ENCODE measurements at places on chromosomes 6 and 20.

- no peak for DNase-seq
Measured at GRCh38 chr20:48771542-48771941, 56.3 kb downstream of the PREX1 start.

GRCh38 chr6:4687989-4688947 lies 87.9 kb upstream of the CDYL start:
- no peak for DNase-seq

DNA sequence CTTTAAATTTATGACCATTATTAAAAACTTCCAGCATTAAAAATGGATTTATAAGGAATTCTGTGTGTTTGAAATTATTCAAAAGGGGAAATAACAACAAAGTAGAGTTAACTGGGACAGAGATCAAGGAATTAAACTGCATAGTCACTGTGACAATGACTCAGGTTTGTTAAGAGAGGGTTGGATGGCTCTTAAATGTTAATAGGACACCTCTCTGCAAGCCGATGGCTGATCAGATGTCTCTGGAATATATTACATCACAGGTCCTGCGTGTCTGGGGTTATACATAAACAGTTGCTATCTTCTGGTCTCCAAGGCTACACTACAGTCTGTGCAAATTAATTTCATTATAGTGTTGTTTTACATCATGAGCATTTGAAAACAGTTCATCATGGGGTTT lies 574.3 kb downstream of the COL12A1 start:
- DNase-seq = no peak

DNA sequence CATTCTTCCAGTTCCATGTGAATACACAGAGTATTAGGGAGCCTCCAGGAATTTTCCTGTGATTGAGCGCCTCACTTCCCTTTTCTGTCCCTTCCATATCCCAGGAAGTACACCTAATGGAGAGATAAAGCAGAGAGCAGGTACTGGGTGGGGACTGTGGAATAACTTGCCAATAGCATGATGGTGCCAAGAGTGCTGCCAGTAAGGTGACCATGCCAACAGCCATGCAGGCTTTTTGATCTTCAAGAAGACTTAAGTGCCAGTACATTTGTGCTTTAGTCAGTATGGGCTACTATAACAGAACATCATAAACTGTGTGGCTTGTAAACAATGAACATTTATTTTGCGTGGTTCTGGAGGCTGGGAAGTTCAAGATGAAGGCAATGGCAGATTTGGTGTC lies 160.2 kb upstream of the RIMS1 start:
- DNase-seq = no peak

DNA sequence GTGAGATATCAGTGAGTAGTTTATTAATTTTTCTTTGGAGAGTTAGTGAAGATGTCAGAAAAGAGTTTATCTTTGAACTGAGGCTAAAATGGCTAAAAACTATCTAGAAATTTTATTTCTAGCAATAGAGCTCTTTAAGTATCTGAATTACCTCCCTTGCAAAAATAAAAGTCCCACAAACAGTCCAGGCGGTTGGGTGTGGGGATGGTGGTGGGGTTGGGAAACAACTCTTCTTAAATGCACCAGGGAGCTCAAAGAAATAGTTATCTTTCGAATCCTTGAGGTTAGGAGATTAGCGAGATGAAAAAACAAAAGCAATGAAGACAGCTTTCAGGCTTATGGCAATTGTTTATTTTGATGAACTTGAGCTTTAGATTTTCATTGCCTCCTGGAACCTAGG lies 1299.1 kb upstream of the ADGRB3 start:
- DNase-seq = no peak

DNA sequence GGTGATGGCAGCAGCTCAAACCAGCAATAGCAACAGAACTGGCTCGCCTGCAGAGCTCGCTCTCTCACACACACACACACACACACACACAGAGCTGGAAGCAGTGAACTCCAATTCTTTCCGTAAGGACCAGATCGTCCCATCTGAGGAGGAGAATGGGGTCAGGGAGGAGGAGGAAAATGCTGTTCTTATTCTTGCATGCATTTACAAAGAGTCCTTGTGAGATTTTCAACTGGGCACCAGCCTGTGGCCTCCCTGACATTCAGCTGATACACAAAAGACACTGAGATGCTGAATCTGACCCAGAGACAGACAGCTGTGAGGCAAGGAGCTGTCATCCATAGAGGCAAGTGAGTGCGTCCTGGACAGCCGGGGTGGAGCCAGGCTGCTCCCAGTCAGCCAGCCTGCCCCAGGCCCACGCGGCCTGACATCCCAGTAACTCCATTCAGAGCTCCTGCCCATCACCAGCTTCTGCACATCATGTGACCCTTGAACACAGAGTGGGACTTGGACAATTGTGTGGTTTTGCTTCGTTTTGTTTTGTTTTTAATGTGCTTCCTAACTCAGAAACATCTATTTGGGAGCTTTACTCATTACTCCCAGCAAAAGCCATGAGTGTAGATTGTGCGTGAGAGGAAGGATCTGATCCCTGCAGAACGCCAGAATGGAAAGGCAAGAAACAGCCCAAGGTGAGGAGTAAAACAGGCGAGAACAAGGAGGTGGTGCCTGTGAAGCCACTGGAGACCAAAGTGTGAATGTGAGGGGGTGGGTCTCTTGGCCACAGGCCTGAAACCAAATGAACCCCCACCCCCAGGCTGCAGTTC lies 2.1 kb downstream of the SERPINB9 start:
- no peak for DNase-seq

- DNase-seq = no peak
Measured at GRCh38 chr6:12421596-12421995, 131.4 kb downstream of the EDN1 start.

- no peak for DNase-seq
Measured at GRCh38 chr6:3518356-3519190, 61.7 kb upstream of the SLC22A23 start.

DNA sequence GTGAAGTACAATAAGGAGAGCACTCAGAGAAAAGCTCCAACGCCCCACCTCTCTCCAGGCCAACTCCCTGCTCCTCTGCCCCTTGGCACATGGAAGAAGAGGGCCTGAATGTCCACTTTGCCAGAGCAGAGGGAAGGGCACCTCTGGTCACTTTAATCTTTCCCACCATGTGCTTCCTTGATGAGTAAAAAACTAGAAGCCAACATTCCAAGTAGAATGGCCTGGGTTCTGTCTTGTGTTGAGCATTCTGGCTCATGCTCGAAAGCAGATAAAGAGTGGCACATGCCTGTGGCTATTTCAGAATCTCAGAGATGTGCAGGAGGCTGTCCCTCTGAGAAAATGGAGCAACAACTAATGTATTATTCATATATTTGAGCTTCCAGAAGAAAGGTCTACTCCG lies 177.4 kb upstream of the PLN start:
- DNase-seq = no peak

DNA sequence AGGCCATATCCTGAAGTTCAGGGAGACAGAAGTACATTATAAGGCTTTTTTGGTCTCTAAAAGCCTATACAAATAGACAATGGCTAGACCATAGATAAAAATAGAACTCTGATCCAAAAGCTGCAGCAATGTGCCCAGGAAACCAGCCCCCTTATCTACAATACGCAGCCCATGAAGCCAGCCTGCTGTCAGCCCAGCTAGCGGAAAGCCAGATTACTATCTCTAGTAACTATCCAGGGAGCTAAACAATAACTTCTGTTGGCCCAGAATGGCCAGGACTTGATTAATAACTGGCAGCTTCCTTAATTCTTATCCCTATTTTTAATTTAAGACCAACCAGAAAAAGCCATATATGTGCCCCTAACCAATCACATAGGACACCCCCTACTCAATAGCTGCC lies 160.4 kb upstream of the SMLR1 start:
- no peak for DNase-seq

- DNase-seq = no peak
Measured at GRCh38 chr20:36106606-36107005, 47.9 kb upstream of the EPB41L1 start.

DNA sequence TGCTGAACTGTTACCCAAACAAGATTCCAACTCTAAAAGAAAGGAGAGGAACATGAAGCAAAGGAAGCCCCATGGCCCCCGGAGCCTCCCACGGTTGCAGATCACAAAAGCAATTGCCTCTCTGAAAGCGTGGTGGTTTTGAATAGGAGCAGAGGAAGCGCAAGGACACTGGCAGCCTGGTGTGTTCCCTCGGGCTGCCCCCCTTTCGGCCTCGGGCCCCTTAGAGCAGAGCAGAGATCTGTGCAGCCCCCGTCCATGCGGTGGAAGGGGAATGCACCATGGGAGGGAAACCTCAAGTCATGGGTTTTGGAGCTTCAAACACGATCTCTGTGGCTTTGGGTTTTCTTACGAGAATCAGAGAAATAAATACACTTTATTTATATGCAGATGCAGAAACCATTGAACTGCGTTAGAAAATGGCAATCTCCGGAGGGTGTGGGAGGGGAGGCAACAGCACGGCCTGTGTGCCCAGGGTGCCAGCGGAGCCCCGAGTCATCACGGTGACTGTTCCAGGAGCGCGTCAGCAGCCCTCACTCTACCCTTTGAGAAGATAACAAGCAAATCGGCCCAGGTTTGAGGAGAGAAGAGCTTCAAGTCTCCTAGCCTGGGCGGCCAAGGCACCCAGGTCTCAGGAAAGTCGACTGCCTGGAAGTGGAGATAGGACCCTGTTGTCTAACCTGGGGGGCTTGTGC lies 20.5 kb downstream of the FOXF2 start:
- no peak for DNase-seq

GRCh38 chr20:10671221-10671918 lies 2.4 kb downstream of the JAG1 start:
- DNase-seq = peak; percentile 15

DNA sequence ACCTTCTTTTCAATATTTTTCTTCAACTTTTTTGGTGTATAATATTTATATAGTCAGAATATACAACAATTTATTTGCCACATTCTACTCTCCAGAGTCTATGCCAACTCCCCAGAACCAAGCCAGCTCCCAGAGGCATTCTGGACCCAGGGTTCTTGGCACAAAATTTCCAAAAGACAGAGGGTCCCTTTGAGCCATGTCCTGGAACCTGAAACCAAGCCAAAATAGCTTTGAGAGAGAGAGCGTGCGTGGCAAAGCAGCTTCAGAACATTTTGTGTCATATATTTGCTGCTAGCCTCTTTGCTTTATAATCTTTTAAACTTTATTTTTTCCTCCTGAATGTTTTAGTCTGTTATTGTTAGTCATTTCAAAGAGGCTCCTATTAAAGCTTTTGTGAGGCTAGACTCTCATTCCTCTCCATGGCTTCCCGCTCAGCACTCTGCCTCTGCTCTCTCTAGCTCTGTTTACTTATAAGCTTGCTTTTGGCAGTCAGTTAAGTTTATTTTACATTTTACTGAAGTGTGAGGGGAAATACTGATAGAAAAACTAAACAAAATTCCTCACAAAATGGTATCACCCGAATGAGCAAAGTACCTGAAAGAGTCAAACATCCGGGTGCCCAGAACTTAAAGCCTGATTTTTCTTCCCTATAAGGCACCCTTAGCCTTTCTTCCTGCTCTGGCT lies 605.1 kb upstream of the ID4 start:
- DNase-seq = no peak

- DNase-seq = no peak
Measured at GRCh38 chr20:2280082-2280481, 15.7 kb upstream of the TGM3 start.

- no peak for DNase-seq
Measured at GRCh38 chr6:104813552-104813951, 46.2 kb downstream of the HACE1 start.

DNA sequence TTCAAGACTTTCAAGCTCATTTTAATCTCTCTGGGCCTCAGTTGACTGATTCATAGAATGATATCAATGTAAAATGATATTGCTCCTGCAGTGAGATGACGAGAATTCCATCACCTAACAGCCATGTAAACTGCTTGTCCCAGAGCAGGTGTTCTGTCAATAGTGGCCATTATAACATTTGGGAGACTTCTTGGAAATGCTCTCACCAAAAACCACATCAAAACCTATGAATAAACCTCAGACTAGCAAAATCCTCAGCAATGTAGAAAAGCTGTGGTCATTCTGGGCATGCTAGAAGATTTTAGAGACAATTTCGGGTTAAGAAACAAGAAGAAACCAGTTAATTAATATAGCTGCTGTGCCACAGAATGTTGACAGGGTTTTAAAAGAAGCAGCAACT lies 225.4 kb downstream of the FRK start:
- DNase-seq = no peak

GRCh38 chr6:75609639-75610590 lies 8.2 kb downstream of the SENP6 start:
- no peak for DNase-seq

GRCh38 chr6:148611213-148611612 lies 135.6 kb upstream of the UST start:
- no peak for DNase-seq

GRCh38 chr6:108684771-108685329 lies 124.1 kb downstream of the FOXO3 start:
- DNase-seq = no peak

- no peak for DNase-seq
Measured at GRCh38 chr20:33832103-33832804, 21.1 kb downstream of the CHMP4B start.

DNA sequence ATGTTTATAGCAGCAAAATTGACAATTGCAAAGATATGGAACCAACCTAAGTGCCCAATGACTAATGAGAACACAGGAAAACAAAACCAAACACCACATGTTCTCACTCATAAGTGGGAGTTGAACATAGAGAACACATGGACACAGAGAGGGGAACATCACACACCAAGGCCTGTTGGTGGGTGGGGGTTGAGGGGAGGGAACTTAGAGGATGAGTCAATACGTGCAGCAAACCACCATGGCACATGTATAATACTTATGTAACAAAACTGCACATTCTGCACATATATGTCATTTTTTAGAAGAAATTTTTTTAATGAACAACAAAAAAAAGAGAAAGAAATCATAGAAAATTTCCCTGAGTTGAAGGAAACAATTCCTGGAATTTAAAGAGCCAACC lies 3.9 kb downstream of the EPM2A start:
- no peak for DNase-seq

DNA sequence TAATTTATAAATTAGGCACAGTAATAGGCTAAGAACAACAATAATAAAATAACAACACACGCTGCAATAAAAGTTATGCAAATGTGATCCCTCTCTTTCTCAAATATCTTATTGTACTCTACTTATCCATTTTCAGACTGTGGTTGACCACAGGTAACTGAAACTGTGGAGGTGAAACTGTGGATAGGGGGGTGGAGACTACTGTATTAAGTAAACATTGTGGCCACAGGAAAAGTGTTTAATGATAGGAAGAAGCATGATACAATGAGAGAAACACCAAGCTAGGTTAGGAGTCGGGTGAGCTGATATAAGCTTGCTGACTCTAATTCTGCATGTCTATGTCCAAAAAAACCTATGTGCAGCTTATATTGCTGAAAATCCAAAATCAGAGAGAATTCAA lies 23.0 kb downstream of the NHLRC1 start:
- no peak for DNase-seq

DNA sequence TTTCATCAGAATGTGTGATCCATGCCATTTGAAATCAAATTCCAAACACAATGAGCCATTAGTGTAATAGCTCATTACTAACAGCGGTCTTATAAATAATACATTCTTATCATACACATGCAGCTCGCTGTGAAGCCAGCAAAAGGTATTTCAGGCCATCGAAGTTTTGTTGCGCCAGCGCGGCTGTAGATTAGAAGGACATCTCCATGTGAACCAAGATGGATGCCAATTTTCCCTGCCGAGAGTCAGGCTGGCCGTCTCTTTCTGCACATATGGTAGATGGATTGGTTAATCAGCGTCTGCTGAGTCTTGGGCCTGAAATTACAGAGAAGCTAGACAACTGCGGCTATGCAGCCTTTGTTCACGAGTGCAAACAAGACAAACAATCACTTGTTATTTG lies 44.1 kb downstream of the CFAP61 start:
- no peak for DNase-seq
